ENCODE measurements at places on chromosomes 16 and 17.

- DNase-seq = no peak
Observed at GRCh38 chr17:5892921-5893675, 177.1 kb upstream of the WSCD1 start.

GRCh38 chr16:65094009-65094408, 27.9 kb downstream of the CDH11 start:
- DNase-seq = no peak

- DNase-seq = no peak
Observed at GRCh38 chr16:53822936-53823529, 119.1 kb downstream of the FTO start.

GRCh38 chr16:23842137-23842600, 6.4 kb downstream of the PRKCB start:
- no peak for DNase-seq

DNA sequence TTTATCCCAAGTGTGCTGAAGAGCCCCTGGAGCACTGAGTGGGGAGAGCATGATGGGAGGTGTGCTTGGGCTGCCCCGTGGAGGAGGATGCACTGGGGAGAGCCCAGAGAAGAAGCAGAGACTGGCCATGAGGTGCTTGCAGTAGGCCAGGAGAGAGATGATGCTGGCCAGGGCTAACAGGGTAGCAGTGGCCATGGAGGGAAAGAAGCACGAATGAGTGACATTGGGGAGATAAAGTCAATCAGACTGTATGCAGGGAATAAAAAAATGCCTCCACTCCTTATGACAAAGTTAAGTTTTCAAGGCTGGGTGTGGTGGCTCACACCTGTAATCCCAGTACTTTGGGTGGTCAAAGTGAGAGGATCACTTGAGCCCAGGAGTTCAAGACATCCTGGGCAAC, 5.4 kb upstream of the TMEM220 start:
- no peak for DNase-seq

GRCh38 chr17:20053361-20053964, 44.3 kb downstream of the SPECC1 start:
- DNase-seq = no peak

DNA sequence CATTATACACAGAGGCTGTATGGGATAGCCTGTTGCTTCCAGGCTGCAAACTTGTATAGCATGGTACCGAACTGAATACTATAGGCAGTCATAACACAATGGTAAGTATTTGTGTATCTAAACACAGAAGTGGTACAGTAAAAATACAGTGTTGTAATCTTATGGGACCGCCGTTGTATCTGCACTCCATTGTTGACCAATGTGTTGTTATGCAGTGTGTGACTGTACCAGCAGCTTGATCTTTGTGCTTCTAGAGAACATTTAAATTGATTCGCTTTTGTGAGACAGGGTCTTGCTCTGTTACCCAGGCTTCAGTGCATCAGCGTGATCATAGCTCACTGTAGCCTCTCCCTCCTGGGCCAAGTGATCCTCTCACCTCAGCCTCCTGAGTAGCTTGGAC, 31.5 kb downstream of the WWOX start:
- DNase-seq = no peak

- no peak for DNase-seq
Observed at GRCh38 chr16:81804134-81804610, 25.1 kb downstream of the PLCG2 start.

Data from right kidney (tissue), 9 donors.